ENCODE measurements at places on chromosomes 3 and 15. TPM values are rescaled to one million over a fixed set of nuclear protein-coding genes. Genes with fewer than 3 reads are reported as not detected.

- no peak for DNase-seq
Observed at GRCh38 chr3:174000675-174001074, 603.1 kb downstream of the NLGN1 start.

DNA sequence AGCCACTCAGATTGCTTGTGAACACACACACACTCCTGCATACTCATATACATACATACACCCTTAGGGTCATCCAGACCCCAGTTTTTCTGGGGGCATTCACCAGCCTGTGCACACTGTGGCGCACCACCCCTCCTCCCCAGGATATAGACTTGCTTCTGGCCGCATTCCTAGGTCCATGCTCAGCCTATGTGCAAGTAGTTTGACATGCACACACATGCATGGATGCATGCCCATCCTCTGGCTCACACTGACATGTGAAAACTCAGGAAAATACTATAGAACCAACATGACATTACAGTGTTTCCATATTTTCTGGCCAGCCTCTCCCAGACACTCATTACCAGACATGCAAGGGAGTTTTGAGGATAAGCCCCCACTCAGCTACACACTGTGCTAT, 79.3 kb upstream of the POLG start:
- no peak for DNase-seq

The WNT5A gene
- total RNA-seq = 6.5 TPM

DNA sequence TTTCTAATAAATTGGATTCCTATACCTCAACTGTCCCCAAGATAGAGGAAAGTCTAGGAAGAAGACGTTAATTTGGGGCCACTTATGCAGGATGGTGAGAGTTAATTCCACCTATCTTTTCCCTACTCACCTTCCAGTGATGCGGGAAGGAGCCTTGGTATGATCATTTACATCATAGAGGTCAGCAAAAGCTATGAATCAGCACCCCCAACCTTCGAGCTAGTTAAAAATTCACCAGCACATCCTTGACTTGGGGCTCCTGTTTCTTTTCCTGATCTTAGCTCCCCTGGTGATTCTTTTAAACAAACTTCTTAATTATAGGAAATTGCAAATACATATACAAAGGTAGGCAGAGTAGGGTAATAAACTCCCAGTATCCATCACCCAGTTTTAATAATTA, 366.6 kb downstream of the SOX2 start:
- no peak for DNase-seq

Data from thoracic aorta (tissue), 2 donors.